Activated CD8-positive, alpha-beta memory T cell treated with anti-CD3 and anti-CD28 coated beads for 4 hours (primary cell): ENCODE measurements at places on chromosomes 5 and 9.

DNA sequence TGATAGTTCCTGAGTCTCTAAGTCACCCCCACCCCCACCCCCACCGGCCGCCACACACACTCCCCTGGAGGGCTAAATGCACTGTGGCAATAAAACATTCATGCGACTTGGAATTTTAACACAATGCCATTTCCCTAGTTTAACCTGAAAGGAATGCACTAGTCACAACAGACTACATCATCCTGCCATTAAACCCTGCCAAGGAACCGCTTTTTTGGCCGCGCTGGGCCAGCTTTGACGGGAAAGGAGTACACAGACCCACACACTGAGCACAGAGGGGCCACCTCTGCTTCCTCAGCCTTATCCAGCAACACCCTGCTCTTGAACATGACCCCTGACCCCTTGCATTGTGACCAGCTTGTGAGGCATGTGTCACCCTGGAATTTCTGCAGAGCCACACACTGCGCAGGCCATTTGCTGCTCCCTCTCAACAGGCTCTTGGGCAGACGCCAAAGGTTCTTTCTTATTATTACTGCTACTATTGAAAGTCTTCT is 165.3 kb downstream of the BNC2 start:
- DNase-seq, result no peak

DNA sequence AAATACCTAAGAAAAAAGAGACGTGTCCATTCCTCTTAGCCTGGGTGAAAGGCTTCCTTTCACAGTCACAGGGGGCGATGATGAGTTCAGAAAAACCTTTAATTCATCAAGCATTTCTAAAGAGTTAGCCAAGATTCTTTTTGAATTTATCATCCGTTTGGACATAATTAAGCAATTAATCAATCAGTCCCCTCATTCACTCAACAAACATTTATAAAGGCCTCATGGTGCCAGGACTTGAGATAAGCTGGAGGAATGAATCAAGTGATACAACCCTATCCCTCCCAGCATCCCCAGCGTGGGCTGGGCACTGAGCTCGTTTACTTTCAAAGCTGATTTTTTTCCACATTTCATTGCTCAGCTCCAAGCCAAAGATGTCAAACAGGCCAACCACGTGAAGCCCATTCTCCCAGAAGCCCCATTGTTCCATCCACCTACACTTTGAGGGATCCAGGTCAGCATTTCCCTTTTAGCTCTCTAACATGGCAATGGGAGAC is 140.5 kb downstream of the SLIT3 start:
- DNase-seq, result no peak

- DNase-seq, result no peak
Measured at GRCh38 chr5:101658433-101658832, 637.7 kb downstream of the SLCO4C1 start.

DNA sequence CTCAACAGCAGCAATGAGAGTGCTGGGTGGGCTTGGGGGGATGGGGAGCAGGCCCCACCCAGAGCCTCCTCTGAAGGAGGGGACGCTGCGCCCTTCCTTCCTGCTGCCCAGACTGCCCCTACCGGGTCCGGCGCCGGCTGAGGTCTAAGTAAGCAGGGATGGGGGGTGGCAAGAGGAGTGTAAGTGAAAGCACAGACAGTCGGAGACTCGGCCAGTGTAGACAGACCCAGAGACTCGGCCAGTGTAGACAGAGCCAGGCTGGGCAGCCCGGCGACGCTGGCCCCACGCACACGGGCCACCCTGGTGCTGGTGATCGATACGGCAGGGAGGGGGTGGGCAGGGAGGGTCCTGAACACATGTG is 7.4 kb upstream of the ENTPD8 start:
- no peak for DNase-seq

DNA sequence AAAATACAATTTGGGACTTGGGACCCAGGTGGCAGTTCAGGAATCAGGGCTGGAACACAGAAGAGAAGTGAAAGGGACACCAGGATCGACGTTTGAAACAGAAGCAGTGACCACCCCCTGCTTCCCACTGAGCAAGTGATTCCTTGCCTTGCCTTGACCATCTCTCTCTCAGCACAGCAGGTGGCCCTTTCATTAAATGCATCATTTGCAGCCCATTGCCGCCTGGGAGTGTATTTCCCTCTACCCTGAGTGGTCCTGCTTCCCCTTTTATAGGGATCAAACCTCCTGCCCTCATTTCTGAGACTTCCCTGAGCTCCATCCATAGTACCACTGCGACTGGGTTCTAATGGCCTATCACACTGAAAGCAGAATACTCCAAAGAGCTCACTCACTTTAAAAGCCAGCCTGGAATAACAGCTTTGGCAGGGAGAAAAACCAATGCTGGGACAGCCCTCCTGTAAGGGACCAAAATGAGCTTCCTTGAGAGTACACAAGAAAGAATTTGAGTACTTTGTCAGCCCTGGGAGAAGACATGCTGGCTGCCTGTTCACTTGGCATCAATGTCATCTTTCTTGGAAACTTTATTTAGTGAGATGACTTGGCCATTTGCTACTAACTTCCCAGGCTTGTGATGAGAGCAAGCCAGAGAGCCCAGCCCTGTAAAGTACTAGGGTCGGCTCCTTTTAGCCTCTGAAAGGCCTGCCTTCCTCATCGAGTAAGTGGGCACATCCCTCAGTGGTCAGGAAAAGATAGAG is 149.7 kb downstream of the SLIT3 start:
- DNase-seq, result no peak

- DNase-seq, result no peak
Measured at GRCh38 chr5:151773951-151774350, 2.2 kb downstream of the G3BP1 start.

- DNase-seq, result peak; percentile 38
Measured at GRCh38 chr5:138352722-138353559, 456 bp downstream of the KDM3B start.

DNA sequence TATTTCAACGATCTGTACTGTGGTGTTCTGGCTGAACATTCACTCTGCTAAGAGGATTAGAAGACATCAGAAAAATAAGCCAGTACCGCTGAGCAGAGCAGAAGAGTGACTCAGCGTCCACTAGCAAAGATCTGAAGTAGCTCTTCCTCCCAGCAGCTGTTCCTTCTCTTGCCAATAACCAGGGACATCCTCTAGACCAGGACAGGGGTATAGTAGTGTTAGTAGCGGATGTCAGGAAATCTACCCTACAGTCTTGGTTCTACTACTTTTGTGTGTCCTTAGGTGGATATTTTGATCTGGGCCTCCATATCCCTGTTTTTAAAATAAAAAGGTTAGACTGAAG is 103.6 kb downstream of the TSSK1B start:
- no peak for DNase-seq

- no peak for DNase-seq
Measured at GRCh38 chr9:137383081-137383783, 39.7 kb downstream of the EXD3 start.

DNA sequence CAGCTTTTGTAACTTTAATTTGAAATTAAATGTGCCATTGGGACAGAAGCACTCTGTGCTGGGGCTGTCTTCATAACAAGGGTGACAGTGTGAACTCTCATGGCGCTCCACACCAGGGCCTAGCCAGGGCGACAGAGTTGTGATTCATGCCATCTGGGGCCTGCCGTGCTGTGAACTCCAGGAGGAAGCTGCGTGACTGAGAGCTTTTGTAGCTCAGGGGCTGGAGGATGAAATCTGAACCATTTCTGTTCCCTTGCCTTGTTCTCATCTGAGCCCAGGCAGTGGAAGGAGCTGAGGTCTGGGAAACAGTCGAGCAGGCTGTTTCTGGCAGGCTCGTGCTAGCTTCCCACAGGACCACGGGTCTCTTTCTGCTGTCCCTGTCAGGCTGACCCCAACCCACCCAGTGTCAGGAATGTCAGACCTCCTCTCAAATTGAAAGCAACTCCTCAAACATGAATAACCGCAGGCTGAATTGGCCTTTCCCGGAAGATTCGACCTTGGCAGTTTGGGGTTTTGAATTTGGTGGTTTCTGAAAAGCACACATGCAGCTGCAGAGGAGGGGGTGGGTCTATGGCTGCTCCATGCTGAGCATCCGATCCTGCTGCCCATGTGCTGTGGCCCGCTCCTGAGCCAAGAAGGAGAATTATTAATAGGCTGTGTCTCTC is 69.2 kb upstream of the RPS23 start:
- no peak for DNase-seq

- DNase-seq, result no peak
Measured at GRCh38 chr5:172626031-172626581, 15.0 kb upstream of the NEURL1B start.

DNA sequence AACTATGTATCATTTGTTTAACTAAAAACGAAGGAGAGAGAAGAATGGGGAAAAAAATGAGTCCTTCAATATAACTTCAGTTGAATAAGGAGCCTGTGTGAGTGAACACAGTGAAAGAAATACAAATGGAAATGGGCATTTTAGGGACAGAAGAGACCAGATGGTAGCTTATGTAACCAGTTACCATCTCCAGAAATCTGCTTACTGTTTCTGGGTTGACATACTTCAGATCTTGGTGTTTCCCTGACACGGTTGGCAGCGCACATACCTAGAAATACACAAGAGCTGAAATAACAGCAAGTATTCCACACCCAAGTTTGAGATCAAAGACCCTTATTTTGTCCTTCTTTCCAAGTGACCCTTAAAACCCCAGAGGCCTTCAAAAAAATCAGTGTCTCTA is 14.9 kb upstream of the GFRA3 start:
- no peak for DNase-seq

DNA sequence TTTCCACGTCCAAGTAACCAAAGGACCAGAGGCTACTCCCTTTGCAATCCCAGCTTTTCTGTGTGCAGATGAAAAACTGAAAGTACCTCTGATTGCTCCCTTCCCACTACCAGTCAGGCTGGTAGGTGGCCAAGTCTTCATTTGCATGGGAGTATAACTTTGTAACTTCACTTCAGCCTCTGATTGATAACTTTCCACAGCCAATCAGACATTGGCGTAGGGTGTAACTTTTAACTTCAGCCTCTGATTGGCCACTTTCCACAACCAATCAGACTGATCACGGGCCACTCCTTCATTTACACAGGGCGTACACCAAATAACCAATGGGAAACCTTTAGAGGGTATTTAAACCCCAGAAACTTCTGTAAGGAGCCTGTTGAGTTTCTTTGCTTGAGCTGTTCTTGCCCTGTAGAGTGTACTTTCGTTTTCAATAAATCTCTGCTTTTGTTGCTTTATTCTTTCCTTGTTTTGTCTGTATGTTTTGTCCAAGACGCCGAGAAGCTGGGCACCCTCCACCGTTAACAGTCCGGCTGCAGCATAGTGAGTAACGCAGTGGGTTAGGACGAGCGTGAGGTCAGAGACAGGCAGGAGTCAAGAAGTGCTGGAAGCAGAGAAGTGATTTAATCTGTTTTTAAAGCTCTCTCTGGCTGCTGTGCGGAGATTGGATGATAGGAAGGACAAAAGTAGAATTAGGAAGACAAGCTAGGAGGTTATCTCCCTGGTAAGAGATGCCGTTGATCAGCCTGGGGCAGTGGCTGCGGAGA is 3.5 kb upstream of the EXOSC2 start:
- DNase-seq, result no peak

DNA sequence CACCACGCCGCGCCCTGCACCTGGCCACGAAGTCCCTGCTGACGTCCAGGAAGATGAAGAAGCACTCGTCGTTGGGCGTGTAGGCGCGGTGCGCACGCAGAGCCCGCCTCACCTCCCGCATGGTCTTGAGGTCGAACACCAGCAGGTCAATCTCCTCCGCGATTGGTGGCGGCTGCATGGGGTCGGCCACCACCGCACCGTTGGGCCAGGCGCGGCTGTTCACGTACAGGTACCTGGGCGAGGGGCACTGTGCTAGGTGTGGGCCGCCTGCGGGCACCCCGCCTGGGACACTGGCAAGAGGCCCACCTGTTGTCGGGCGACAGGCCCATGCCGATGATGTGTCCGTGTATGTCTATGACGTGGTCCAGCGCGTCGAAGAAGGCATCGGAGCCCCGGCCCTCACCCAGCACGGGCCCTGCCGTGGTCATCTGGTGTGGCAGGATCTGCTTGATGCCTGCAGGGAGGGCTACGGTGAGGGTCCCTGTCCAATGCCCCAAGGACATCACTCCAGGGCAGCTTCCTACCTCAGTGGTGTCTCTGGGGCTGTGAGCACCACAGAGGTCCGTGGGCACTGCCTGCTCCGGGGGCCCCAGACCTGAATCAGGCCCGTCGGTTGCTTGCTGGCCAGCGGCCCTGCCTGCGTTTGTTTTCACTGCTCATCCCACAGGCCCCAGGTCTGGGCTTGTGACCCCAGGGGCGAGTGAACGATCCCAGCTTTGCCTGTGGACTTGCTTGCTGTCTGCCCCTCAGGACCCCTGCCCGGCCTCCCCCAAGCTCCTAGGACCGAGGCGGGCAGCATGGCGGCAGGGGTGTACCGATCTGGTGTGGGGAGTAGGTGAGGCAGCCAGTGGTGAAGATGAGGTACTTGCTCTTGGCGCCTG is 3.1 kb downstream of the FBXW5 start:
- DNase-seq, result no peak

DNA sequence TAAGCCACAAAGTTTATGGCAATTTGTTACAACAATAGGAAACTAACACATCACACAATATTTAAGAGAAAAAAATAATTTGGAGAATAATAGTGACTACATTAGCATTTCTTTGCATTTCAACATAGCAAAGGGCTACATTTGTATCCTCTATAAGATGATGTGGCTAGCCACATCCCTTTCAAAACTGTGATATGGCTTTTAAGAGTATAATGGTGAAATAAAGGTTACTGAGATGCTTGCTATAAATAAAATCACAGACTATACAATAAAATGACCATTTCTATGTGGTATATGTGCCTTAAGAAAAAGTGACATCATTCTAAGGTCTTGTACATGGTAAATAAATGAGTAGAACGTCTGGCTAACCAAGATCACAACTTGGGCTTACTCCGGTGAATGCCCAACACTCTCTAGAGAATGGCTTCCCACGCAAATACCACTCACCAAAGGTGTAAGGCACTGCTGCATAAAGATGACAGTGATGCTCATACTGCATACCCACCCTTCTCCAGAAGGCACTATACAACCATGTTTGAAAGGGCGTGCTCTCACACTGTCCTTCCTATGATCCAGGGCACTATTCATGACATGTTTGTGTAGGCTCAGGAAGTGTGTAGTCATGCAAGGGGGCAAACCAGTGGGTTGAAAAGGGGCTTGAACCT is 286.5 kb downstream of the MLLT3 start:
- DNase-seq, result no peak

- DNase-seq, result no peak
Measured at GRCh38 chr9:88791105-88791805, 200.0 kb upstream of the S1PR3 start.

DNA sequence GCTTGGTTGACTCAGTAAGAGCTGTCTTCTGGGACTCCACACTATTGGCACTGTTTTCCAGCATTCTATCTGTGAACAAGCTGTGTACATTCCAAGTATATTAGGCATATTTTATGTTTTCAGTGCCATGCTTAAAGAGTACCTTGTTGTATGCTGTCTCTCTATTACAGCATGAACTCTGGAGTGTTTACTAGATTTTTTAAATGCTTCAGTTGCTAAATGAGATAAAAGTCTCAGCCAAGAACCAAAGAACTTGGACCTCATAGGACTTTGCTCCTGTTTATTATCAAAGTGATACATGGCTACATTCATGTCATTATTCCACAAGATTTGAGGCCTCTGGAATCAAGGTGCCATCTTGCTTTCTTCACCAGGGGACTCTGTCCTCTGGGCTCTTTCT is 167.2 kb downstream of the C9orf152 start:
- no peak for DNase-seq

GRCh38 chr9:14107977-14108376 is 206.0 kb downstream of the NFIB start:
- DNase-seq, result no peak
